ENCODE measurements at places on chromosomes 4 and X. TPM values are rescaled to one million over a fixed set of nuclear protein-coding genes. Genes with fewer than 3 reads are reported as not detected.

GRCh38 chr4:89336818-89337420 lies 29.3 kb upstream of the GPRIN3 start:
- H3K4me1 ChIP-seq = no peaks in the 10 kb centered on the region
- DNase-seq = no peak
- H3K27me3 ChIP-seq = no peaks in the 10 kb centered on the region
- H3K4me3 ChIP-seq = no peak overlapping the region
- no peak overlapping the region for H3K27ac ChIP-seq

- no peak for DNase-seq
- H3K4me1 ChIP-seq = no peaks in the 10 kb centered on the region
- no peak overlapping the region for H3K27ac ChIP-seq
- H3K4me3 ChIP-seq = no peak overlapping the region
Measured at GRCh38 chrX:13774696-13775095, 40.1 kb downstream of the OFD1 start.

DNA sequence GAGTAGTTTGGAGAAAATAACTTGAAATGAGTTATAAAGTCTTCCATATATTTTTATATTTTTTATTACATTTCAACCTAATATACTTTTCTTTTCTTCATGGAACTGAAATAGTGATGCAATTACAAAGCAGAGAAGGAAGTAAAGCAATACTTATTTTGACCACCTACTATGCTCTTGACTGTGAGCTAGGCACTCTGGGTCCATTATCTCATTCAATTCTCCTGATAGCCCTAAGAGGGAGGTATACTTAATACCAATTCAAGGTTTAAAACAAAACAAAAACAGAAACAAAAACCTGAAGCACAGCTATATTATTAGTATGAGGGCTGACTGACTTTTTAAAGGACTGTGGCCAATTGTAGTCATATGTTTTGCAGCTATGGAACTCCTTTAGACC lies 193.5 kb downstream of the MAD2L1 start:
- DNase-seq = no peak
- H3K27ac ChIP-seq = no peak overlapping the region
- no peak overlapping the region for H3K4me3 ChIP-seq
- no peaks in the 10 kb centered on the region for H3K27me3 ChIP-seq

- no peak overlapping the region for H3K4me3 ChIP-seq
- no peaks in the 10 kb centered on the region for H3K36me3 ChIP-seq
- no peak for DNase-seq
- no peak overlapping the region for H3K27ac ChIP-seq
Measured at GRCh38 chr4:58658701-58659100, 1548.5 kb upstream of the IGFBP7 start.

Gene NWD2
- total RNA-seq = not detected

DNA sequence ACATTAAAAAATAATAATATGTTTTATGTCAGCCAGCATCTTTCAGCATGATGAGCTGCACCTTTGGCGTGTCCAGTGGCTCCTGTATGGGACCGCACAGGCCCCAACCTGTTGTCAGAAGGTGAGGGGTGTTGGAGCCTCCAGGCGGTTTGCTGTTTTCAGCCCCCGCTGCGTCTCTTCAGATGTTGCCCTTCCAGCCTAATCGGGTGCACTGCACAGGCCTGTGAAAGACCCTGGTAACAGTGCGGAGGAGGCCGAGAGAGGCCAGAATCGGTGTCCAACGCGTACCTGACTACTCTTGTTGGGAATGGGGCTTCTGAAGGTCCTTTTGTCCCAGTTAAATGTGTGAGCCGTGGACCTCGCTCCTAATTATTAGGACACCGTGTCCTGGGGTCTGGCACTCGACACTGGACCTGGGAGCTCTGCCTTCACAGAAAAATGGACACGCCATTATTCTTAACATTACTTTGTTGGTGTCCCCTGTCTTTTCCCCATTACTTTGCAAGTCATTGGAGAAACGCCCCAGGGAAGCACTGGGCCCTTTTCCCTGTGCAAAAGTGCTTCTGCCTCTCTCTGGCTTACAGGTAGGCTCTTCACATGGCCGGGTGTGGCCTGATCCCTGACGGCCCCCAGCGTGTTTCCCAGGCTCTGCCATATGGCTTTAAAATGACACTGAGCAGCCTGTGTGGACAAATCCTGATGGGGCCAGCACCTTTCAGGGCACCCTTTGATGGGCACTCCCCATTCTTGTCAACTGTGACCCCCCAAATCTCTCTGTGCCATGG lies 51.2 kb downstream of the TBC1D14 start:
- H3K27me3 ChIP-seq = no peaks in the 10 kb centered on the region
- no peaks in the 10 kb centered on the region for H3K36me3 ChIP-seq
- no peak for DNase-seq

DNA sequence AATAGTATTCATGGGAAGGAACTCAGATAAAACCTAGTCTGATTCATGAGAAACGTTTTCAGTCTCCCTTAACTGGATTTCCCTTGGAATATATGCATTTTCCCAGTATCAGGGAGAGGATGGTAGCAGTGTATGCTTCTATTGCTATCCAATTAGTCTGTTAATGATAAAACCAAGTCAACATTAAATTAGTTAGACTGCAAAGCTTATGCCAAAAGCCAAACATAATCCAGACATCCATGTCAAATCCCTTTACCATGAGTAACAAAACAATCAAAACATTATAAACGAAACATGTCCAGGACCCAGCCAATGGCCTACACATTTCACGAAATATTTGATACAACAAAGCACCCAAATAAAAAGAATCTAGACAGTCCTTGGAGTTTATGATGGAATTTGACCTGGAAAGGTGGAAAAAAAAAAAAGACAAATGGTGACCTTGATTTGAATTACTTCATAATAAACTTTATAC lies 34.5 kb upstream of the VEGFD start:
- H3K4me3 ChIP-seq = no peak overlapping the region
- no peak overlapping the region for H3K27ac ChIP-seq
- no peaks in the 10 kb centered on the region for H3K27me3 ChIP-seq
- H3K4me1 ChIP-seq = no peaks in the 10 kb centered on the region

DNA sequence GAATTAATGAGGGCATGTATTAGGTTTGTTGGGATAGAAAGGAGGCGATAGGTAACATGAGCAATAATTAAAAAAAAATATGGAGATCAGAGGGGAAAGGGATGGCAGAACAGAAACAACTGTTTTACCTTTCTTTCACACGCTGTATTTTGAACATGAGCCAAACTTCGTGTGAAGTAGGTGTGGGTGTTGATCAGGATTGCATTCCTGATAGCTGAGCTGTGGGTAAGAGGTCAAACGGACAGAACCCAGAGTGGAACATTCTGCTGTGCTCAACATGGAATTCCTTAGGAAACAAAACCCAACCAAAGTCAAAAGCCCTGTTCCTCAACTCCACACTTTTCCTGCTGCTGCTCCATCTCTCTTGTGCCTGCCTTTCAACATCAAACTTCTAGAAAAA lies 162.5 kb upstream of the CASK start:
- no peaks in the 10 kb centered on the region for H3K27me3 ChIP-seq
- H3K4me1 ChIP-seq = no peaks in the 10 kb centered on the region
- H3K4me3 ChIP-seq = no peak overlapping the region
- DNase-seq = no peak
- no peak overlapping the region for H3K27ac ChIP-seq
- H3K36me3 ChIP-seq = no peaks in the 10 kb centered on the region

DNA sequence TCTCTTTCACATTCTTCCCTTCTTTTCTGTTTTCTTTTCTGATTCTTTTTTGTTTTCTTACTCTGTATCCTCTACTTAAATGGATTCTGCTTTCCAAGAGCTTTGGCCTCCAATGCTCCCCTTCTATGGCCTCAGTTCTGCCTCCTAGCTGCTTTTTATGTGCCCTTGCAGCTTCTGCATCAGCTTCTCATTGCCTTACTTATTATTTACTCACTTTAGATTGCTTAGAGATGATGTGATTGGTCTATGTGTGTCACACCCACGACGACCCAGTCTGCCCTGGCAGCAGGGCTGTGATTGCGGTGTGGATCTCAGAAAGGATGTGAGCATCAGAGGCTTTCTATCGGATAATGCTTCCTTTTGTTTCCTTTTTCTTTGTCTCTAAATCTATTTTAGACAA lies 71.8 kb upstream of the SMARCA5 start:
- H3K27ac ChIP-seq = peak overlapping the region; percentile 28
- no peak overlapping the region for H3K4me3 ChIP-seq
- H3K36me3 ChIP-seq = peaks cover 7% of the 10 kb centered on the region
- H3K4me1 ChIP-seq = peaks cover 10% of the 10 kb centered on the region

Gene PAK3
- total RNA-seq = 11.6 TPM

DNA sequence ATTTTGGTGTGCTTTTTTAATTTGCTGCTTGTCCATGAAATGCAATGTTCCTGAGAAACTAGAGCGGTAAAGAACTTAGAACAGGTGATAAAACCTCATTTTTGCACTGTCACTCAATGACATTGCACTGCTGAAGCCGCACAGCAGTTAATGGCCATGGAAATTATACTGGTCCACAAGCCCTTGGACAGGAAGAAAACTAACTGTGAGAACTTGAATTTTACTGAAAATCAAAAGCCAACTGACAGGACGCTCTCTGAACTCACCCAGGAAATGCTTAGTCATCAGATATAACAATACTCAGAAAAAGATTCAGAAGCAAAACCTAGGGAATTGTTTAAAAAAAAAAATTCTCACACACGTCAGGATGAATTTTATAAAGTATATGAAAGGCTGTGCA lies 246.4 kb upstream of the SLC7A11 start:
- no peaks in the 10 kb centered on the region for H3K36me3 ChIP-seq
- H3K27me3 ChIP-seq = no peaks in the 10 kb centered on the region
- no peaks in the 10 kb centered on the region for H3K4me1 ChIP-seq
- H3K27ac ChIP-seq = no peak overlapping the region

Gene PABPC1L2A
- total RNA-seq = not detected

DNA sequence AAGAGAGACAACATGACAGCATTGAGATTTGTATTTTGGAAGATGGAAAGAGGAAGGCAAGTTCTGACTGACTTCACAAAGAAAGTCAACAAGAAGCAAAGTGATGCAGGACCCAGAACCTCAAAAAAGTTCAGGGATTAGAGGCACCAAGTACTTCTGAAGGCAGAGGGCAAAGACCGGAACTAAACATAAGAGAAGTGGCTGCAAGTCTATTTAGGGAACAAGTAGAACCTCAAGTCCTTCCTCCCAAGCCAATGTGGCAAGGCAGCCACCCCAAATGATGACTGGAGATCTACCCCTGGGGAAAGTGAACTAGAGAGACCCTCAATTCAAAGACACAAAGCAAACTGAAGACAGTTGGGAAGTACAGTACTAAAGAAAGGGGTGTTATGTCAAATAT lies 46.6 kb downstream of the SLC39A8 start:
- no peaks in the 10 kb centered on the region for H3K4me1 ChIP-seq
- no peaks in the 10 kb centered on the region for H3K36me3 ChIP-seq
- no peak for DNase-seq

Gene AREG
- 54.3 TPM for total RNA-seq

Gene TEX11
- total RNA-seq = not detected

DNA sequence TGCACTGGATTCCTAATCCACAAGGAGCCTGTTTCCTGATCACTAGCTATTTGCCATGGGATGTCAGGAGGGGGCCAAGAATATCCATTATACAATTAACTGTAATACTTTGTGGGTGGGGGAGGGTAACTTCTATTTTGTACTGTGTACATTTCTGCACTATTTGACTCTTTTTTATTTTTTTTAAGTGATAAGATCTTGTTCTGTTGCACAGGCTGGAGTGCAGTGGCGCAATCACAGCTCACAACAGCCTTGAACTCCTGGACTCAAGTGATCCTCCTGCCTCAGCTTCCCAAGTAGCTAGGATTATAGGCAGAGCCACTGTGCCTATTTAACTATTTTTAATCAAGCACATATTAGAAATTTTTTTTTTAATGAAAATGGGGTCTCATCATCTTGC lies 134.1 kb downstream of the ELOVL6 start:
- no peaks in the 10 kb centered on the region for H3K36me3 ChIP-seq
- no peak for DNase-seq
- H3K4me3 ChIP-seq = no peak overlapping the region
- H3K27me3 ChIP-seq = no peaks in the 10 kb centered on the region
- H3K4me1 ChIP-seq = no peaks in the 10 kb centered on the region
- no peak overlapping the region for H3K27ac ChIP-seq

DNA sequence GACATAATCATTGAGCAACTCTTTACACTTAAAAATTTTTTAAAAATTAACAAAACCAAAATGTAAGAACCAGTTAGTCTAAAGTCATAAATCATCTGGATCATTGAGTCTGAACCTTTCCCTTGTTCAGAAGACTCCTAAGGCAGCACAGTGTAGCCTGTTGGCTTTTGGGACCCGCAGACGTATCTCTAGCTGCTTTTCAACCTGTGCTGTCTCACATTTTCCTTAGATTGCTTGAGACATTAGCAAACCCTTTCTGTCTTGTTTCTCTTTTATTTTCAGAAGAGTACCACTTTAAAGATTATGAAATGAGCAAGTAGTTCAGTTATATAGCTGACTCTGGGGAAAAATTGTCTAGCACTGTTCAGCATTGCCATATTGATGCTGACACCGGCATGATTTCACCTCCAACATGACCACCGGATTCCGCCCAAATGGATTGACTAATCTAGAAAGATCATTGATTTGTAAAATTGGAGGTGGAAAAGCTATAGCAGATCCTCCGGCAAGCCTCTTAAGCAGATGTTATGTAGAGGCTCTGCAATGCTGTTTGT lies 8.9 kb downstream of the TCEANC start:
- H3K27ac ChIP-seq = peak overlapping the region; percentile 28
- peaks cover 23% of the 10 kb centered on the region for H3K4me1 ChIP-seq
- no peak for DNase-seq
- peak overlapping the region; percentile 45 for H3K4me3 ChIP-seq

GRCh38 chr4:54367059-54367458 lies 138.0 kb downstream of the PDGFRA start:
- peaks cover 2% of the 10 kb centered on the region for H3K4me1 ChIP-seq
- no peak overlapping the region for H3K27ac ChIP-seq
- no peaks in the 10 kb centered on the region for H3K27me3 ChIP-seq
- no peaks in the 10 kb centered on the region for H3K36me3 ChIP-seq

Gene GPM6B
- 23.7 TPM for total RNA-seq

- H3K36me3 ChIP-seq = no peaks in the 10 kb centered on the region
- H3K27me3 ChIP-seq = no peaks in the 10 kb centered on the region
- H3K4me1 ChIP-seq = no peaks in the 10 kb centered on the region
- no peak for DNase-seq
- no peak overlapping the region for H3K4me3 ChIP-seq
- no peak overlapping the region for H3K27ac ChIP-seq
Measured at GRCh38 chr4:31667686-31668085, 947.5 kb downstream of the PCDH7 start.

DNA sequence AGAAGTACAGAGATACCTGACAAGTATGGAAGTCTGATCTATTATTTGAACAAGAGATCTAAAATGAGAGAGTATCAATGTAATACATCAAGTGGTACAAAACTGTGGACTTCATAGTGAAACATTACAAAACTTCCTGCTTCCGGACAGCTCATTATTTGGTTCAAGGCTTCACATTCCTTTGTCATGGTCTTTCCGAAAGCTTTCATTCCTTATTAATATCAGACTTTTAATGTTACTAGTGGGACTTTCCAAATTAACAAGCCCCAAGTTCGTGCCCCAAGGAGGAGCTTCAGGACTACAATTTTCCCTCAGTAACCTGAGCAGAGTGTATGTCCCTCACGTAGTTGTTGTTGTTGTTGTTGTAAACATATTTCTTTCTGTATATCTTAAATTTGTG lies 1.2 kb downstream of the CHIC2 start:
- H3K27ac ChIP-seq = peak overlapping the region; percentile 97
- peaks cover 63% of the 10 kb centered on the region for H3K4me1 ChIP-seq
- H3K36me3 ChIP-seq = no peaks in the 10 kb centered on the region
- peak overlapping the region; percentile 96 for H3K4me3 ChIP-seq
- no peak for DNase-seq
- H3K27me3 ChIP-seq = no peaks in the 10 kb centered on the region

Gene UGT2B15
- total RNA-seq = not detected

Gene ASB9
- 2.5 TPM for total RNA-seq

Data from thoracic aorta (tissue), 2 donors.